ENCODE measurements at places on chromosomes 2 and 18. TPM values are rescaled to one million over a fixed set of nuclear protein-coding genes. Genes with fewer than 3 reads are reported as not detected.

EGR4 gene
- total RNA-seq, result not detected

ANKRD30B gene
- 7.3 TPM for total RNA-seq

TSGA10 gene
- total RNA-seq, result 10.5 TPM

ADD2 gene
- 5.2 TPM for total RNA-seq

SLC4A5 gene
- 0.29 TPM for total RNA-seq

PID1 gene
- 0.95 TPM for total RNA-seq

IL1RL2 gene
- total RNA-seq, result not detected

INHBB gene
- not detected for total RNA-seq

CCDC68 gene
- not detected for total RNA-seq

ARHGAP15 gene
- total RNA-seq, result 0.71 TPM

TTC32 gene
- 12.2 TPM for total RNA-seq

XDH gene
- total RNA-seq, result 0.05 TPM

ABHD1 gene
- total RNA-seq, result 1.1 TPM

CD8B2 gene
- not detected for total RNA-seq
